AG04449 (cell line): ENCODE measurements at places on chromosomes 12 and 14.

- no peak for DNase-seq
These were observed 50.0 kb upstream of the STON2 start for GRCh38 chr14:81450100-81450531.

DNA sequence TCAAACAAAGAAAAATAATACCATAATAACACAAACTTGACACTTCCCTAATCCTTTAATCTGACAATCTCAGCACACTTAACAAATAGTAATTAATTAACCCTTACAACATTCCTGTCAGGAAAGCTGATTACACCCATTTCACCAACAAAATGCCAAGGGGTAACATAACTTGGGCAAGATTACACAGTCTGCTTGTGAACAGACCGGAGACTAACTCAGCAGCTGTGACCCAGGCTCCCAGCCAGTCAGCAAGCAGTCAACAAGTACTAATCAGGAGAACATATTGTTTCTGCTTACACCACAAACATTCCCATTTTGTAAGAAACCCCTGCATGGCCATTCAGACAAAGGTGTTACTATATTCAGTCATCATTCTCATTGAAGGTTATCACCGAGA is 592.5 kb upstream of the FLRT2 start:
- DNase-seq: no peak

- no peak for DNase-seq
These were observed 8.1 kb upstream of the MSI1 start for GRCh38 chr12:120376934-120377572.

DNA sequence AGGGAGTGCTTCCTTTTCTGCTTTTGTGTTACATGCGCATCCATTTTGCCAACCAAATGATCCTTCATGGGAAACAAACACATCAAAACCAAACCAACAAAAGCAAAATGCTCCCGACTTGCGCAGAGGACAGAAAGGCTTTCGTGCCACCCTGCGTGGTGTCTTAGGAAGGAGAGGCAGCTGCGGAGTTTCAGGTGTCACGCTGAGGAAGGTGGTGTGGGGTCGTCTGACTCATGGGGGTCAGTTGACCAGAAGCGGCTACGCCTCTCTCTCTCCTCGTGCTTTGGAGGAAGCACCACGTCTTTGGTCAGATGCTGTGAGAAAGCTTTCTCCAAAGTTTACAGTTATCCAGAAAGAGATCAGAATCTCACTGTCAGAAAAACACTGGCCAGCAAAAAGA is 7.9 kb downstream of the EMP1 start:
- no peak for DNase-seq

DNA sequence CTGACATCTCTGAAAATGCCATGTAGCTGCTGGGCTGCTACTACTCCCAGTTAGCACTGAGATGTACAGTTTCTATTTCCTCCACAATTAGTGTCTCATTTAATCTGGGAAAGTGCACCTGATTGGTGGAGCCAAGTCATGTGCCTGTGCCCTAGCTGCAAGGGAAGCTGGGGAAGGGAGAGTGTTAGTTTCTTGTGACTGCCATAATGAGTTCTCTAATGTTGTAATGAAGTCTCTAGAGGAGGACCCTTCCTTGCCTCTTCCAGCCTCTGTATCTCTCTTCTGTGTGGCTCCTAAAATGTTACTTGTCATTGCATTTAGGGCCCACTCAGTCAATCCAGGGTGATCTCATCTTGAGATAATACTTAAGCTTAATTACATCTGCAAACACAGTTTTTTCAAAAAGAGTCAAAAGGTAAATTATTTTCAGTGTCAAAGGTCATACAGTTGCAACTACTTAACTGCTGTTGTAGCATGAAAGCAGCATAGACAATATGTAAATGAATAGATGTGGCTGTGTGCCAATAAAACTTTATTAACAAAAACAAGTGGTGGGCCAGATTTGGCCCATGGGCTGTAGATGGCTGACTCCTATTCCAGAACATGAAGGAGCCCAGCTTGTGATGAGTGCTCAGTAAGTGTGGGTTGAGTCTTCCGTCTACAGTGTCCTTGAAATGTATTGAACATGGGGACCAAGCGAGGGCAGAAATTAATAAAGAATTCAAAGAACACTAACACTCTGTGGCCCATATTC is 137.2 kb upstream of the MAP1LC3B2 start:
- DNase-seq: no peak

GRCh38 chr12:8911606-8912268 is 2.6 kb upstream of the PHC1 start:
- DNase-seq: no peak

- no peak for DNase-seq
These were observed 42.6 kb upstream of the POC1B start for GRCh38 chr12:89568484-89568883.

DNA sequence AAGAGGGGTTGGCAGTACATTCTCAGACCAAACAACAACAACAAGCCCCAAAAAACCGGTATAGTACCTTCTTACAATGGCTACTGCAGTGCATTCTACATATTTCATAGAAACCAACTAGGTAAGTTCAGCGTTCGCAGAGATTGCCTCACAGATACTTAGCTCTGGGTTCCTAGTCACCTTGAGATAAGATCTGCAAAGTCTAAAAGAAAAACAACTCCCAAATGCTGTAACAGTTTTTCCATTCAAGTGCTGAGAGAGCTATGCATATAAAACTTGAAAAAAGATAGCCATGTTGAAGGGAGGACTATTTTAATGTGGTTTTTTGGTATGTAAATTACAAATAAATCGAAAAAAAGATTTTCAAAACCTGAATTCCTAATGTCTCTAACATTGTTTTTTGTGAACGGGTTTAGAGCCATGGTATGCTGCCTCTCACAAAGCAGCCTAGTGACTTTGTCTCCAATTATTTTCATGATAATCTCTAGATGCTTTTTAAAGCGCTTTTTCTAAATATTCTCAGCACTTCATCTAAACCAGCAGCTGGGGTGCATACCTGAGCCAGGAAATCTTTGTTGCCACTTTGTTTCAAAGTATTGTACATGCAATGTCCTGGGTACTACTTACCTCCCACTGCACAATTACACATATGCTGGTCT is 56.6 kb upstream of the CRACR2A start:
- no peak for DNase-seq
